Brain pericyte (primary cell): ENCODE measurements at places on chromosomes 3 and 15.

GRCh38 chr3:38029400-38030125 is at the start of gene PLCD1:
TSS of gene PLCD1 (minus strand) at chr3:38029642. CDS start at chr3:38029539, 103 bp downstream.
- no peak for DNase-seq

DNA sequence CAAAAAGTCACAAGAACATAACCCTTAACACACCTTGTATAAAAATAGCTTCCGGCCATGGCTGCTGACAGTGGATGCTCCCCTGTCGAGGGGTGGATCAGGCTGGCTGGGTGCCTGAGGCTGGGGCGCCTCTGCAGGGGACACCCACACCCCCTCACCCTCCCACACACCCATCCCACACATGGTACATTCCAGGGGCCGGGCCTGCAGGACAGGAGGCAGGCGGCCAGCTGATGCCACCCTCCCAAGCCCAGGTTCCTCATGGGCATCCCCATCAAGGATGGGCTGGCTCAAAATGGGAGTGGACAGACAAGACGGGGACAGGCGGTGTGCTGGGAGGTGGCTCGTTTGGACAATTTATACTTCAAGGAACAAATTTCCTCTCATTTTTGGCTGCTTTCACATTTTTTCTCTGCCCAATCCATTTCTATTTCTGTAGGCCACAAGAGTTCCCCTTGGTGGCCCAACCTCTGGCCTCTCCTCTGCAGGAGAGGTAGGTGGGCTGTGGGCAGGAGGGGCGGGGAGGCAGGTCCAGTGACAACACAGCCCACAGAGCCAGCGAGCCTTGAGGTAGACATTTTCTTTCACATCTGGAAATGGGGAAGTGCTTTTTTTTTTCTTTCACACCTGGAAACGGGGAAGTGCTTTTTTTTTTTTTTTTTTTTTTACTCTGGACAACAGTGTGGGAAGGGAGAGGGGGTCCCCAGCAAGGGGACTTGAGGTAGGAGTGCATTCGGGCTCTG is 23.3 kb downstream of the RNU5B-1 start:
- DNase-seq, result no peak

DNA sequence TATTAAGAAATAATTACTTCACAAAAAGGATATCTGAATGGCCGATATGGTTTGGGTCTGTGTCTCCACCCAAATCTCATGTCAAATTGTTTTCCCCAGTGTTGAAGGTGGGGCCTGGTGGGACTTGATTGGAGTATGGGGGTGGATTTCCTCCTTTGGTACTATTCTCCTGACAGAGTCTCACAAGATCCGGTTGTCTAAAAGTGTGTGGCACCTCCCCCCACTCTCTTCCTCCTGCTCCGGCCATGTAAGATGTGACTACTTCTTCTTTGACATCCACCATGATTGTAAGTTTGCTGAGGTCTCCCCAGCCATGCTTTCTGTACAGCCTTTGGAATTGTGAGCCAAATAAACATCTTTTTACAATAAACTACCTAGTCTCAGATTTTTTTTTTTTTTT is 34.5 kb downstream of the ZBTB11 start:
- no peak for DNase-seq

GRCh38 chr3:58658508-58658907 is 8.1 kb downstream of the FAM3D start:
- DNase-seq, result no peak

- DNase-seq, result no peak
Observed at GRCh38 chr3:39166932-39167532, 13.6 kb upstream of the CSRNP1 start.

GRCh38 chr3:151226825-151227224 is 23.8 kb upstream of the GPR171 start:
- DNase-seq, result no peak

GRCh38 chr15:58115692-58116091 is 22.5 kb upstream of the AQP9 start:
- no peak for DNase-seq

GRCh38 chr3:25945366-25945765 is 155.5 kb downstream of the OXSM start:
- no peak for DNase-seq

GRCh38 chr3:42651248-42652091 is 2.0 kb upstream of the ZBTB47 start:
- DNase-seq, result no peak

DNA sequence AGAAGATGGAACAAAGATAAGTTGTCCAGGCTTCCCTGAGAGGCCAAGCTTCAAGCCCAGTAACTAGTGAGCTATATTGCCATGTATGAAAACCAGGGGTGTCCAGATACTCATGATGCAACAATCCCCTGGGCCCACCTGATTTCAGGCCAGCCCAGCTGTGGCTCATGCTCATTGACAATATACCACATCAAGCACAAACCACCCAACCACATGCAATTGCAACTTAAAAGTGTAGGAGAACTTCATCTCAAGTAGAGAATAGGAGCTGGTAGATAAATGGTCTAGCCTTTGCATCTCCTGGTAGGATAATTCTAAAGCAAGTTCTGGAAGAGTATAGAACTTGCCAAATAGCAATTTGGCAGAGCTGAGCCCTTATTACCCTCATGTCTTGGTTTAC is 561.3 kb downstream of the IGSF11 start:
- no peak for DNase-seq

DNA sequence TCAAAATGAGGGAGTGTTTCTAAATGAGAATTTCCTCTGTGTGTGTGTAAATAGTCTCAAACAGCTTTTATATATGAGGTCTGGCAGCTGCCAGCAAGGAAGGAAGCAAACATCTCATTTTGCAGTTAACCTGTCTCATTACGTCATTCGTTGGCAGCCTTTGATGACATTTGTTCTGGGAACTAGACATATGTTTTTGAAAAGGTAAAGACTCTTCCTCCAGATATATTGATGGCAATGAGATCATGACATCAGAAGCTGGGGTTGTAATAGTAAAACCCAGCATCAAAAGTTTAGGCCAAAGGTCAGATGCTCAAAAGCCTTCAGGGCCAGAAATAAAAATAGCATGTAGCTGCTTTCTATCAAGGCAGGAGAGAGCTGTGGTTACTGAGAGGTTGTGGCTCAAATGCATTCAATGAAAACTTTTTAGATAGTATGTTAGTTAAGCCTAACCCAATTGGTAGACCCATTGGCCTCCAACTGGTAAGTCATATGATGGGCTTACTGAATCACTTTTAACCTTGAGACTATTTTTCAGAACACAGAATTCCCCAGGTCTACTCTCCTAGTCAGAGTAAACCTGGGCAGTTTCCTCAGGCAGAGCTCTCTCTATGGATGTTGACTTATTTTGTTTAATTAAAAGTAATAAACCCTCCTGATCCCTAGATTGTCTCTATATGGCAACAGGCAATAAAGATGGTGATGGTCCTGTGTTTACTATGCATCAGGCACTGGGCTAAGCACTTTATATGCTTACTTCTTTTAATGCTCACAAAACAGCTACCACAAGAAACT is 386.5 kb upstream of the CFAP20DC start:
- DNase-seq, result no peak

DNA sequence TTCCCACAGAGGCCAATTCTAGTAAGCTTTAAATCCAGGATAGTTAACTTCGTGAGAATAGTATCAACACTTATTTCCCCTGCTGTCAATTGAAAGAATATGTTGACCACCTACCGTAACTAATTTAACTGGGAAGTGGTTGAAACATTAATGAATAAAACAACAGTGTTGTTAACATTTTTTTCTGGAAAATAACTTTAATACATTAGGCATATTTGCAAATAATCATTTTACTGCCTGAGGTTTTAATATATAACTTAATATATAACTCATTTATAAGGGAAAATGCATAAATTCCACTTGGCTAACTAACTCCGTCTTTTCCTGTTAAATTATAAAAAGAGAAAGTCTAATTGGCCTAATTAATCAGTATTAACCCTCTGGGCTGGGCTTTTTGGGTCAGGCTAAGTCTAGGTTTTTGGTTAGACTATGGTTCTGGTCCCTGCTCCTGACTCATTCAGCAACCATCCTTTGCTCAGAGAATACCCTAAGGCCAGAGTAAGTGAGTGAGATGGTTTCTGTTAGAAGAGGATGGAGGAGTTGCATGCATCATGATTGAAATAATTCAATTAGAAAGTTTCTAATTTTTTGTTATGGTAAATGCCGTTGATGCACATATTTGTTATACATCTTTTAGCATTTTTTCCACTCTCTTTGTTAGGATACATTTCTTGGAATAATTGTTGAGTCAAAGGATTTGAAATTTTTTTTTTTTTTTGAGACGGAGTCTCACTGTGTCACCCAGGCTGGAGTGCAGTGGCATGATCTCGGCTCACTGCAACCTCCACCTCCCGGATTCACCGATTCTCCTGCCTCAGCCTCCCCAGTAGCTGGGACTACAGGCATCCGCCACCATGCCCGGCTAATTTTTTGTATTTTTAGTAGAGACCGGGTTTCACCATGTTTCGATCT is 10.8 kb upstream of the SKIL start:
- DNase-seq, result no peak

- DNase-seq, result no peak
Observed at GRCh38 chr15:57135800-57136199, 217.4 kb downstream of the TCF12 start.

GRCh38 chr15:58165661-58166060 is 27.5 kb downstream of the AQP9 start:
- no peak for DNase-seq

DNA sequence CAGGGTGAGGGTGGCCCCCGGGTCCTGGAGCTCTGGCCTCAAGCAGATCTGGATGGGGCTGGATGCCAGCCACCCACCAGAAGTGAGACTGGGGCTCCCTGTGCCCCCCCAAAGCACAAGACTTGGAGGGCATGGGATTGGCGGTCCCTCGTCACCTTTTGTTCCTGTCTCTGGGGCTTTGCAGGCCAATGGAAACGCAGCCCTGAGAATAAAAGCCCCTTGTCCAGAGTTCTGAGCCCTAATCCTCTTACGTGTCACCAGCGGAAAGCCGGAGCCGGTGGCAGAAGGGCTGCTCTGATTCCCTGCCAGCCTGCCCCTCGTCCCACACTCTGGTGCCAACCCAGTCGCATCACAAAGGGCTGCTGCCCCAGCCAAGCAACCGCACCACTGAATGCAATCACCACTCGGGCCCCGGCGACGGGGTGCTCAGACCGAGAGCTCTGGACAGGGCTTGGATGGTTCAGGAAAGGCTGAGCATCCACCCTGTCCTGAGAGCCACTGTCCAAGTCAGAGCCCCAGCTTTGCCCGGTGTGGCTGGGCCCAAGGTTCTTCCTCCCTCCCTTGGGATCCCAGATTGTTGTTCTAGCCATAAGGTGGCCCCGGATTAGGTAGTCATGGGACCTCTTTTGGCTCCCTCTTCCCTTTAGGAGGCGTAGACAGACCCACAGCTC is 22.8 kb upstream of the ELP6 start:
- DNase-seq, result no peak

- DNase-seq, result no peak
Observed at GRCh38 chr3:13474776-13475303, 5.3 kb upstream of the HDAC11 start.

DNA sequence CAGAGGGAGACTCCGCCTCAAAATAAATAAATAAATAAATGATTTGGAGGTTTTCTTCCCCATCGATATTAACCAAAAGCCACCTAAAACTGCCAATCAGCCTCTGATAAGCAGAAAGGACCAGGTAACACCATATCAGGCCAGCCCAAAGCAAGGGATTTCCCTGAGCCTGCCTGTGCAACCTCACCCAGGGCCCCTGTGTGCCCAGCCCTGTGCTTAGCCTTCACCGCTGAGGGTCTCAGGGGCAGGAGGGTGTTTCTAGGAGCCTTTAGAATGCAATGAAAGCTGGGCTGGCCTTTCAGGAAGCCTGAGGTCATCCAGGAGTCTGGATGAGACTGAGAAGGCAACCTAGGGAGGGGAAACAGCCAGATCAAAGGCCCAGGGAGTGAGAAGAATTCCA is 35.4 kb downstream of the CYP11A1 start:
- DNase-seq, result no peak

- no peak for DNase-seq
Observed at GRCh38 chr3:193744822-193745684, 152.0 kb downstream of the OPA1 start.

DNA sequence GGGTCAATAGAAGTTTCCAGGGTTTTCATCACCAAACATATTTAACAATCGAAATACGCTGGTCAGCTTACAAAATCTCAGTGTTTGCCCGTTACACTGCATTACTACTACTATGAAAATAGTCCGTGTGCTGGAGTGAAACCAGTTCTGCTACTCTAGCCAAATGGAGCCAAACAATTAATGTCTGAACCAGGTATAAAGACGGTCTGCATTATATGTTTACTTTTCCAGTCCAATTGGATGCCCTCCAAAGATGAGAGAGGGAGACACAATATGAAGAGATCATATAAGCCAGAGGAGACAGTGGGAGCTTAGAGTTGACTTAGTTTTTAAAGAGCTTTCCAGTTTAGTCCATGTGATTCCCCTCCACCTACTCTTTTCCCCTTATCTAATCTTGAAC is 6.3 kb upstream of the DUT start:
- no peak for DNase-seq

DNA sequence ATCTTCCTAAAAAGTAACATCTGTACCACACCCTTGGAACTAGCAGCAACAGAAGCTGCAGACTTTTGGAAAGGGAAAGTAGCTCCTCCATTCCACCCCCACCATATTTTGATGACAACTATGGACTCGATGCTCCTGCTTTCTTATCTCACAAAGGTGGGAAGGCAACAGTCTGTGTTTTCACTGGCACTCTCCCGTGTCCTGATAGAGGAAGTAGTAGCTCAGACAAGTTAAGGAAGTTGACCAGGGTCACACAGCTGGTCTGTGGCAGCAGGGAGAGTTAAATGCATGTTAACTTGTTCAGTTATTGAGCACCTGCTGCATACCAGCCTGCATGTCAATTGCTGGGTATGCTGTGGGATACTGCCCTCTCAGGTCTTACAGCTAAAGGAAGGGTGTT is 33.1 kb downstream of the BHLHE40 start:
- no peak for DNase-seq

- DNase-seq, result no peak
Observed at GRCh38 chr15:89599021-89599420, 23.8 kb downstream of the TICRR start.

- no peak for DNase-seq
Observed at GRCh38 chr15:53453253-53454105, 306.0 kb downstream of the WDR72 start.

DNA sequence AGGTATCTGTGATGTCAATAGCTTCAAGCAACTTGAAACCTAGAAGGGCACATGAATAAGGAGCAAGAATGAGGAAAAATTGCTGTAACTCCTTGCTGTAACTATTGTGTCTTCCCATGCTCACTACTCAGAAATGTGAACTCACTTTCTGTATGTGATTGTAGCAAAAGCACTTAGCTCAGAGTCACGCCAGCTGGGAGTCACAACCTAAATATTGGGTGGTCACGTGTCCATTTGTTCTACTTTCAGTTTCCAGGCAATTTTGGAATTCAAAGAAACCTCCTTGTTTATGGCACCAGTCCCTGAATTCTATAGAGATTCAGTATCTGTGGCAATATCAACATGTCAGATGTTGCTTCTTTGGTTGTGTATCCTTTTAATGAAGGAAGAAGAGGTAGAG is 241.6 kb upstream of the AZI2 start:
- no peak for DNase-seq
